ENCODE measurements at places on chromosomes 16 and 17.

- H3K27me3 ChIP-seq, result no peaks in the 10 kb centered on the region
- H3K27ac ChIP-seq, result no peak overlapping the region
- H3K36me3 ChIP-seq, result no peaks in the 10 kb centered on the region
- H3K4me3 ChIP-seq, result no peak overlapping the region
- peaks cover 25% of the 10 kb centered on the region for H3K4me1 ChIP-seq
- DNase-seq, result no peak
These were observed 18.5 kb downstream of the SRCIN1 start for GRCh38 chr17:38587203-38587602.

GRCh38 chr17:603406-604114 lies 111.1 kb downstream of the VPS53 start:
- no peak overlapping the region for H3K4me3 ChIP-seq
- no peaks in the 10 kb centered on the region for H3K27me3 ChIP-seq
- H3K36me3 ChIP-seq, result no peaks in the 10 kb centered on the region
- H3K27ac ChIP-seq, result no peak overlapping the region
- H3K4me1 ChIP-seq, result no peaks in the 10 kb centered on the region

DNA sequence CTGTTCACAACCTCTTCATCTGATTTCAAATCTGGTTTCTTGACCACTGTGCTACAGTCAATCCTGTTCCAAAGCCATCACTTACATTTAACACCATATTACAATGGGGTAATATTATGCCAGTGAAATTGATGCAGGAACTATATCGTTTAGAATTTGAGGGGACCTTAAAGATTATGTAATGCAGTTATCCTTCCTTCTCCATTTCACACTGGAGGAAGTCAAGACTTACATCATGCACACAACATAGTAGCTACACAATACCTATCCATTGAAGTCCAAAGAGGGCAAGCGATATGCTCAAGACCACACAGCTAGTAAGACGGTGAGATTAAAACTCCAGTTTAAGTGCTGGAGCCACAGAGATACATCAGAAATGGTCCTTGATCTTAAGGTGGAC lies 16.8 kb downstream of the NOG start:
- no peaks in the 10 kb centered on the region for H3K4me1 ChIP-seq
- H3K27ac ChIP-seq, result no peak overlapping the region
- H3K4me3 ChIP-seq, result no peak overlapping the region
- H3K27me3 ChIP-seq, result no peaks in the 10 kb centered on the region
- H3K36me3 ChIP-seq, result no peaks in the 10 kb centered on the region

DNA sequence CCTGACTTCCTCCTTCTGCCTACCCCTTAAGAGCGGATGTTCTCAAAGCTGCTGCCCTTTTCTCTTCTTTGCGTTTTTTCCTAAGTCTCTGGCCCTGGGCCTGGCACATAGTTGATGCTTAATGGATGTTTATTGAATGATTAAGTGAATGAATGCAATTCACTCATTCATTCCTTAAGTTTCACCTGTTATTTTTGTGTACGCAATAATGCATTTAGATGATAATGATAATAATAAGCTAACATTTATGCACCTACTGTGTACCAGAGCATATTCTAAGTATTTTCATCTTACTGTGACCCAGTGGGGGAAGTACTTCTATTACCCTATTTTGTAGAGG lies 4.4 kb downstream of the CCL5 start:
- H3K4me1 ChIP-seq, result no peaks in the 10 kb centered on the region
- H3K27ac ChIP-seq, result no peak overlapping the region
- no peaks in the 10 kb centered on the region for H3K27me3 ChIP-seq
- H3K36me3 ChIP-seq, result no peaks in the 10 kb centered on the region

DNA sequence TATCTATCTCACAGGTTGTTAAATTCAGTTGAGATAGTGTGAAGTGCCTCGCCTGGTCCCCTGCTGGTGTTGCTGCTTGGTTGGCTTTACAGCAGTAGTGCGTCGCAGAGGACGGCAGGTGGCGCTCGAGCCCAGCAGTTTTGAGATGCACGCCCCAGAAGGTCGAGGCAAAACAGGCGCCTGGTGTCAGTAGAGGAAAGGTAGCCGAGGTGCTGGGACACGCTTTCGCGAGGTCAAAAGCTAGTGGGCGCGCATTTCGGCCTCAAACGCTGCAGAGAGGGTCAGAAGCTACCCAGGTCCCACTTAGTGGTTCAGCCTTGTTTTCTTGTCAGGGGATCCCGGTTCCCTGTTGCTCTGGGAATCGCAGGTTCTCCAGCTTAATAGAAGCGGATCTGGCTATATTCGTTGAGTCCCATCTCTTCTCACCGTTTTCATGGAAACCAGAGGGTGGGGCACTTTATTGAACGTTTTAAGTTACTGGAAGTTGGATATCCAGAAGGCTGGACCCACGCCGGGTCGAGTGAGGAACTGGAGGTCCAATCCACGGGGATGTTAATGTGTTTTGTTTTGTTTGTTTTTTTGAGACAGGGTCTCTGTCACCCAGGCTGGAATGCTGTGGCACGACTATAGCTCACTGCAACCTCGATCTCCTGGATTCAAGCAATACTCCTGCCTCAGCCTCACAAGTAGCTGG lies 10.3 kb upstream of the ZFP90 start:
- H3K27ac ChIP-seq, result no peak overlapping the region
- H3K36me3 ChIP-seq, result no peaks in the 10 kb centered on the region
- peak; percentile 91 for DNase-seq
- no peaks in the 10 kb centered on the region for H3K27me3 ChIP-seq

GRCh38 chr16:55492756-55493380 lies 13.9 kb downstream of the MMP2 start:
- no peak overlapping the region for H3K27ac ChIP-seq
- H3K36me3 ChIP-seq, result no peaks in the 10 kb centered on the region
- no peak overlapping the region for H3K4me3 ChIP-seq
- H3K27me3 ChIP-seq, result no peaks in the 10 kb centered on the region

DNA sequence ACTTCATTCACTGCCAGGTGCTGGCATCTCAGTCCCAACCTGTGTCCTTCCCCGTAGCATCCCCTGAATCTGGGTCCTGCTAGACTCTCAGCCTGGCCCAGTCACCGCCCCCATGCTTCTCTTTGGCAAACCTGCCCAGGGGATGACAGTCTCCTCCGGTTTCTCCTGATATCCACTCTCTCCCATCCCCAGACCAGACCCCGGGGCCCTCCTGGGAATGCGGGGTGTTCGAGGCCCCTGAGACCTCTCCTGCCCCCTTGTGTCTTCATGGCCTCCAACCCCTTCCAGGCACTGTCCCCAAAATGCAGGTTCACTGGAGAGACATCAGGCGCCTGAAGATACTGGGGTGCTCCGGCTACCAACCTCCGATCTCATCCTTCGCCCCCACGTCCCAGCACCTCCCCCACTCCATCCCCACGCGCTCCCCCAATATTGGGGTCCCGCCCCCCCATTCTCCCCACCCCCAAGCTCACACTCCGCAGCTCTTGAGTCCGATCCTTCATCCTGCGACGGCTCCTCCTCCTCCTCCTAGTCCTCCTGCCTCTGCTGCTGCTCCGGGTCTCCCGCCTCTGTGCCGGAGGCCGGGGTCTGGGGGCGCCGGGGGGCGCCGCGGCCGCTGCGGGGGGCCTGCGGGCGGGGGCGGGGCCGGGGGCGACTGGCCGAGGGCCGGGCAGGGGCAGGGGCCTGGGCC lies 399 bp downstream of the STX1B start:
- H3K36me3 ChIP-seq, result no peaks in the 10 kb centered on the region
- no peaks in the 10 kb centered on the region for H3K4me1 ChIP-seq
- H3K4me3 ChIP-seq, result no peak overlapping the region
- H3K27ac ChIP-seq, result no peak overlapping the region

DNA sequence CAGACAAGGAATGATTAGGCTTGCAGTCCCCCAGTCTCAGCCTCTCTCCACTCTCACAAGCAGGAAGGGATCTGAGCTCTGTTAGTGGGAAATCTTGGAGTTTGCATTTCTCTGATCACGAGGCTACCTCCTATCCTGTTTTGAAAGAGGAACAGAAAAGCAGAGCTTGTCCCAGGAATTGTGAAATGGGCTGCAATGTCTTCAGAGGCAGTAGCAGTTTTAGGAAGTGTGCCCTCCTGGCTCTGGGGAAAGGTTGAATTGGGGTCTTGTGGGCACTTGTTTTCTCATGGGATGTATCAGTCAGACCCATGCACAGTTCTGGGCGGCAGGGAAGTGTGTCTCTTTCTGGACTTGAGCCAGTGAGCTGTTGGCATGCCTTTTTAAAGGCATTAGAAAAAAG lies 22.8 kb downstream of the NUP85 start:
- H3K27me3 ChIP-seq, result no peaks in the 10 kb centered on the region
- H3K4me1 ChIP-seq, result peaks cover 8% of the 10 kb centered on the region
- peak overlapping the region; percentile 67 for H3K27ac ChIP-seq
- no peak for DNase-seq
- H3K4me3 ChIP-seq, result no peak overlapping the region

DNA sequence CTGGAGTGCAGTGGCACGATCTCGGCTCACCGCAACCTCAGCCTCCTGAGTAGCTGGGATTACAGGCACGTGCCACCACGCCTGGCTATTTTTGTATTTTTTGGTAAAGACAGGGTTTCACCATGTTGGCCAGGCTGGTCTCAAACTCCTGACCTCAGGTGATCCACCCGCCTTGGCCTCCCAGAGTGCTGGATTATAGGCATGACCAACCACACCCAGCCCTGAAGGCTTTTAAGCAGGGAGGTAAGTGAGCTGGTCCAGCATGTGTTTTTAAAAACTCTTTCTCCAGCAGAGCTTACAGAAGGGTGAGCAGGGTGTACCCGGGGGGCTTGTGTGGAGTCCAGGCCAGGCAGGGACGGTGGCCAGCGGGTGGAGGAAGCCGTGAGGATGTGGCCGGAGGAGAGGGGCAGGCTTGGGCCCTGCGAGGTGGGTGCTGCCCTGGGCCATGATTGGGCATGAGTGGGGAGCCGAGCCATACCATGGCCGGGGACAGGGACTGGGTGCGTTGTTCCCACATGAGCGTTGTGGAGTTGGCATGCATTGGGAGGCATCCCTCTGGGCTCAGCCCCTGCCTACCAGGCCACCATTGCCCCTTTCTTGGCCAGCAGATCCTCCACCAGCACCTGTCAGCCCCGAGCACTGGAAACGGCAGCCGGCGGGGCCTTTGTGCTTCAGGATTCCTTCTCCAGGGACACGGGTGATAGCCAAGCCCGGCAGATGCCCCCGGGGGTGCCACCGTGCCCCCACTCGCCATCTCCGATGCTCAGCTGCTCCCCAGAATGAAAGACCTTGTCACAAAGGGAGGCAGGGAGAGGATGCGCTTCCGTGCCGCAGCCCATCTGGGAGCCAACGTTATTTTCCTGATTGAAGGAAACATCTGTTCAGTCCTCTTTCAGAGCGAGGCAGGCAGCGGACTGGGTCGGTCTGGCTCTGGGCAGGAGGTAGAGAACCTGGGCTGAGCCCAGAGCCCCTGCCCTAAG lies 64.5 kb downstream of the RAI1 start:
- H3K4me3 ChIP-seq, result no peak overlapping the region
- H3K27me3 ChIP-seq, result no peaks in the 10 kb centered on the region
- DNase-seq, result no peak
- no peaks in the 10 kb centered on the region for H3K36me3 ChIP-seq

- no peak overlapping the region for H3K4me3 ChIP-seq
- H3K27ac ChIP-seq, result no peak overlapping the region
- DNase-seq, result no peak
- H3K36me3 ChIP-seq, result no peaks in the 10 kb centered on the region
These were observed 3.2 kb downstream of the AXIN2 start for GRCh38 chr17:65558311-65558682.

- DNase-seq, result no peak
- H3K27me3 ChIP-seq, result no peaks in the 10 kb centered on the region
- H3K4me1 ChIP-seq, result peaks cover 15% of the 10 kb centered on the region
These were observed 15.4 kb downstream of the ACSM1 start for GRCh38 chr16:20681821-20682760.

DNA sequence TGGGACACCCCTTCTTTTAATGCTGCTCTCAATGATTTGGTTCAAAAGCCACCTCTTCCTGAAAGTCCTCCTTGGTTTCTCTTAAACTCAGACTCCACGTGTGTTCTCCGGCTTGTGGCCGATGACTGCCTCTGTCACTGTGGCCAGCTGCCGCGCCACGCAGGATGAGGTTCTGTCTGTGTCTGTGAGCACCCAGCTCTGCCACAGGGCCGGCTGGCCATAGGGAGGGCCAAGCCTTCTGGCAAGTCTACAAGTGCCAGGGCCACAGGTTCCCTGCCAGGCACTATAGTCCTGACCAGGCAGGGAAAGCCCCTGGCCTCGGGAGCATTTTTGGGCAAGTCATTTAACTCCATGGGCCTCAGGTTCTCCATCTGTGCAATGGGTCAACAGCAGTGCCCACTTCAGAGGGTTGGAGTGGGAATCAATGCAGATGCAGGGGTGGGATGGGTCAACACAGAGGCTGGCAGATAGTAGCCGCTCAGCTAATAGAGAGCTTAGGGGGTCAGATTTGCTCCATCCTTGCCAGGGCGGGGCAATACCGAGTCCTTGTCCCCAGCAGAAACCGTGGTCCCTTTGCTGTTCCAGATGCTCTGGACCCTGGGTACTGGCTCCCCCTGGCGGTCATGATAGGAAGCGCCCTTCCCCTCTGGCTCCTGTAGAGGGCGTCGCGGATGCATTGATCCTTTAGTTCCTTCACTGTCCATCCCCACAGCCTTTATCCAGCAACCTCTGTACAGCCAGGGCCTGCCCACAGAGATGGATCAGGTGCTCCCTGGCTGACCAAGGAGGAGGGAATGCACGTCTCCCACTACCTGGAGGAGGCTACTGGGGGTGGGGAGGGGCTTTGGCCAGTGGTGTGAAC lies 19.3 kb upstream of the ADGRG3 start:
- peaks cover 9% of the 10 kb centered on the region for H3K36me3 ChIP-seq
- no peak overlapping the region for H3K27ac ChIP-seq
- no peaks in the 10 kb centered on the region for H3K27me3 ChIP-seq

GRCh38 chr17:16988749-16989229 lies 16.9 kb upstream of the TNFRSF13B start:
- no peaks in the 10 kb centered on the region for H3K27me3 ChIP-seq
- H3K36me3 ChIP-seq, result no peaks in the 10 kb centered on the region
- peak; percentile 28 for DNase-seq

DNA sequence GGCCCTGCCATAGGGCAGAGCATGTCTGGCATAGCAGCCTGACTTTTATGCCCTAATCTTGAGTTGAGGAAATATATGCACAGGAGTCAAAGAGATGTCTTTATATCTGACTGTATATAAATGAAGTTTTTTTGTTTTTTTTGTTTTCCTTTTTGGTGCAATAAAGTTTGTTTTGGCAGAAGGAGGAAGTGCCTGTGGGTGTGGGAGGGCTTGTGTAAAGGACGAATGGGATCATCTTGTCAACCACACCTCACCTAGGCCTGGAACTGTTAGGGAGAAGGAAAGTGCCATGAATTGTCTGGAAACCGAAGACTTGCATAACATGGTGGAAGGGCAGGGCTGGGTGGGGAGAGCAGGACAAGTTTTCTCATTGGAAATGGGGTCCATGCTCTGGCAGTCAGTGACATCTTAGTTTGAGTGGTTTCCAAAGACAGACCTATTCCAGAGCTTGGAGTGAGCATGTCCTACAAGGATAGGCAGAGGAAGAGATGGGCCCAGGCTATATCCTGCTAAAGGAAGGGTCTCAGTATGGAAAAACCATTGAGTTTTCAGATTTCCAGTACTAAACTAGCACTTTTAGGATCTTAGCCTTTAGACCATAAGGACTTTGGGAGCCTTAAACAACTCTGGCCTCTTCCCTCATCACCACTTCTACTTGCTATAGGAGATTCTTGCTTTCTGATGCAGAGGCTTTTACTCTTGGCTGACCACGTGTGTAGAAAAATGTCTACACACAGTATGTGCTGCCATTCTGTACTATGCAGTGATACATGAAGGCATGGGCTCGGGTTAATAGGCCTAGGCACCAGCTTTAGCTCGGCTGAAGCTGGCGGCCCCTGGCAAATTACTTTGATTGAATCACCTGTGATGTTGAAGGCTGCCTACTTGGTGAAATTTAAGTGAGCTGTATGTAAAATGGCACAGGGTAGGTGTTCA lies 15.5 kb downstream of the SNF8 start:
- peaks cover 7% of the 10 kb centered on the region for H3K36me3 ChIP-seq
- H3K27me3 ChIP-seq, result no peaks in the 10 kb centered on the region
- peaks cover 8% of the 10 kb centered on the region for H3K4me1 ChIP-seq
- H3K27ac ChIP-seq, result no peak overlapping the region
- no peak for DNase-seq
- H3K4me3 ChIP-seq, result no peak overlapping the region

Measured in body of pancreas (tissue), 4 donors.